ENCODE measurements at places on chromosomes 12 and 14.

GRCh38 chr14:80522411-80522810 is 311.1 kb upstream of the DIO2 start:
- no peak for DNase-seq

DNA sequence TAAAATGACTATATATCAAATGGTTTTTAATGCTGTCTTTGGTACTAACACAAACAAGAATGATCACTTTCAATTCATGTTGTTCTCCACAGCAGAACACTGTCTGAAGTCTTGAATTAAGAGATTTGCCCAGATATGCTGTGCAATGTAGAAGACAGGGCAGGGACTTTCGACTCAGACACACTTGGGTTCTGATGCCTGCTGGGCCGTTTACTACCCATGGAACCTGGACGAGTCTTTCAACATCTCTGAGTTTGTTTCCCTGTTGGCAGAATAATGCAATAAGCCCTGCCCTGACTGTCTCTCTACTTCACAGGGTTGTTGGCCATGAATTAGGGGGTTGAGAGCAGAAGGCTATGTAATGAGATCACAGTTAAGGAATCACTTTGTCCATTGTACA is 162.6 kb upstream of the TMPO start:
- DNase-seq, result no peak

DNA sequence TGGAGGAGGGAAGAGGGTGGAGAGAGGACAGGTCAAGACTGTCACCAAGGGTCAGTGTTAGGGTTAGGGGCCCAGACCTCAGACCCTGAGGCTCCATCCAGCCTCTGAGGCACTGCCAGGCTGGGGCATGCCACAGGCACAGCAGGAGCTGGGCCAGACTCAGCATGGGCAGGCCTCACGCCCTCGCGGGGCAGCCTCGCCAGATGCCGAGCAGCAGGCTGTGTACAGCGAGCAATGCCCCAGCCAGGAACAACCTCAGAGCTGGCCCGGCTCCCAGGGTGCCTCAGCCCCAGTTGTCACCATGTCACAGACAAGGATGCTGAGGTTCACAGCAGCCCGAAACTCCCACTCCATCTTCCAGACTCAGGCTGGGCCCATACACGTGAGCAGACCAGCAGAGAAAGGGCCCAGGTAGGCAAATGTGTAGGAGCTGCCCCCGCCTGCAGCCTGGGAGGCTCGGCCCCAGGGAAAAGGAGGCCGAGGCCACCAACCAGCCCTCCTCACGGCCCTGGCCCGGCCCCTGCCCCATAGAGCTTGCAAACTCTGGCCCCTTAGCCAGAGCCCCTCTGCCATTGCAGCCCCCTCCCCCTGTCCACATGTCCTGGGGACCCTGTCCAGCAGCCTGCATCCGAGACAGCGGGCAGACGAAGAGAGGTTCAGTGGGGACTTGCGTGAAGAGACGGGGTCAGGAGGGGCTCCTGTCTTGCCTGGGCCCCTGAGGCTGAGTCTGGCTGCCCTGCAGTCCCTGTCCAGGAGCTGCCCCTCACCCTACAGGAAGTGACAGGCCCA is 7.5 kb downstream of the C14orf180 start:
- DNase-seq, result no peak

DNA sequence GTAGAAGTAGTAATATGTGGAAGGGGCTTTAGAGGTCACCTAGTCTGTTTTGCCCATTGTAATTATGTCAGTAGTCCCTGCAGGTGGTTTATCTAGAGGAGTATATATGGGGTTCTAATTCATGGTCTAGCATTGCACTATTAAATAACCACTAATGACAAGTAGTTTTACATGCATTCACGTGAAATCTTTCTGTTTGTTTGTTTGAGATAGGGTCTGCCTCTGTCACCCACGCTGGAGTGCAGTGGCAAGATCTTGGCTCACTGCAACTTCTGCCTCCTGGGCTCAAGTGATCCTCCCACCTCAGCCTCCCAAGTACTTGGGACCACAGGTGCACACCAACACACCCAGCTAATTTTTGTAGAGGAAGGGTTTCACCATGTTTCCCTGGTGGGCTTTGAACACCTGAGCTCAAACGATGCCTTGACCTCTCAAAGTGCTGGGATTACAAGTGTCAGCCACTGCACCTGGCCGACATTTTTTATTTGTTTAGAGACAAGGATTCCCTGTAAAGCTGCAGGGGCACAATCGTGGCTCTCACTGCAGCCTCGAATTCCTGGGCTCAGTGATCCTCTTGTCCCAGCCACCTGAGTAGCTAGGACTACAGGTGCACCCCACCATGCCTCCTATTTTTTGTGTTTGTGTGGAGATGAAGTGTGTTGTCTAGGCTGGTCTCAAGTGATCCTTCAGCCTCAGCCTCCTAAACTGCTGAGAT is 12.0 kb upstream of the PSEN1 start:
- no peak for DNase-seq

- DNase-seq, result no peak
These were observed 26.3 kb downstream of the MIPOL1 start for GRCh38 chr14:37223947-37224474.

GRCh38 chr14:101763941-101764709 is 2.6 kb downstream of the PPP2R5C start:
- no peak for DNase-seq

- DNase-seq, result peak; percentile 45
These were observed 109.9 kb downstream of the NCOR2 start for GRCh38 chr12:124457287-124458219.

GRCh38 chr14:55711175-55711811 is 131.3 kb downstream of the KTN1 start:
- DNase-seq, result no peak

- no peak for DNase-seq
These were observed 3.5 kb downstream of the DEGS2 start for GRCh38 chr14:100155756-100156616.

GRCh38 chr12:31492599-31493196 is 98.2 kb downstream of the DENND5B start:
- DNase-seq, result no peak

- DNase-seq, result no peak
These were observed 29.5 kb upstream of the STAB2 start for GRCh38 chr12:103557628-103558010.

GRCh38 chr14:104676694-104677511 is 12.5 kb upstream of the INF2 start:
- DNase-seq, result no peak

GRCh38 chr12:124938587-124938986 is 24.1 kb upstream of the UBC start:
- no peak for DNase-seq

GRCh38 chr12:131493068-131493826 is 217.6 kb upstream of the SFSWAP start:
- DNase-seq, result no peak

GRCh38 chr14:68716698-68717097 is 76.2 kb downstream of the ZFP36L1 start:
- DNase-seq, result no peak

DNA sequence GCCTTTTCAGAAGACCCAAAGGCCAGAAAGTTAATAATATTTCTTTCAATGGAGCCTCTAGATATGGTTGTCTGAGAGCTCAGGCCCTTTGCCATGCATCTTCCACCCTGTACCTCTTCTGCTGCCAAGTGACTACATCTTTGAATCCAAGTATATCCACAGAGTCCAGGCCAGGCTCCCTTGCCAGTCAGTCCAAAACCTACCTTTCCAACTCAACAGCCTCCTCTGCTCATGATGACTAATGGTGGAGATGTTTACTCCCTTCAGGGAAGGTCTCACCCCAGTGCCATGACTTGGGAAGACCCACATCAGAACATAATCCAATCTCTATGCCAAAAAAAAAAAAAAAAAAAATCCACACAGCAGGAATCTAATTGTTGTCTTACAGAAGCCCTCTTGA is 20.4 kb downstream of the TTC9 start:
- no peak for DNase-seq

DNA sequence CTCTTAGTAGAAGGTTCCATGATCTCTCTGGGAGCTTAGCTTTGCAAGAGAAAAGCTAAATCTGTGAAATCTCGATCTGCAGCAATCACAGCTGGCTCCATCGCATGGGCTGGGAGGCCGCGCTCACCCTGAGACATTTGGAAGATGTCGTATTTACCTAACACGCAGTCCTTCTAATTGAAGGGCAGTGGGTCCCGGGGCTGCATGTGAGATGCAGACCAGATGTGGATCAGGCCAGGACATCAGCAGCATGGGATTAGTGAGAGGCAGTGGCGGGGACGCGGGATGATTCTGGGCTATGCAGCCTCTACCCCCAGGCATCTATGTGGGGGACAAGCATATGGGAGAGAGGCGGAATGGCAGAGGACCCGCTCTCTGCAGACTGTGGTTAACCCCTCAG is 312.4 kb upstream of the RTL1 start:
- no peak for DNase-seq

GRCh38 chr12:82029936-82030335 is 270.8 kb upstream of the PPFIA2 start:
- DNase-seq, result no peak

GRCh38 chr14:91113829-91114078 is at the start of gene DGLUCY:
Gene DGLUCY (plus strand): TSS chr14:91114073. CDS start chr14:91160295, 46,222 bp downstream.
- DNase-seq, result no peak

DNA sequence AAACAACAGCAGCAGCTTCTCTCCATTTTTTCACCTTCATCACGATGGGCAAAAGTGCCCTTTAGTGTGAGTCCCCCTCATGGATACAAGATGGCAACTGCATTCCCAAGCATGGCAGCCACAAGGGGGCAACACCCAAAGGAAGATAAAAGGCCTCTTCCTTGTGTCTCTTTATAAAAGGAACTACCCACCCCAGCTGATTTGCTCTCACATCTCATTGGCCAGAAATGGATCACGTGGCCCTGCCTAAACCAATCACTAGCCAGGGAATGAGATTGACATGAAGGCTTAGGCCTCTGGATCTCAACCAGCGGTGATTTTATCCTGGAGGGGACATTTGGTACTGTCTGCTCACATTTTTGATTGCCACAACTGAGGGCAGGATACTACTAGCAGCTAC is 21.9 kb upstream of the IFT81 start:
- DNase-seq, result peak; percentile 5

DNA sequence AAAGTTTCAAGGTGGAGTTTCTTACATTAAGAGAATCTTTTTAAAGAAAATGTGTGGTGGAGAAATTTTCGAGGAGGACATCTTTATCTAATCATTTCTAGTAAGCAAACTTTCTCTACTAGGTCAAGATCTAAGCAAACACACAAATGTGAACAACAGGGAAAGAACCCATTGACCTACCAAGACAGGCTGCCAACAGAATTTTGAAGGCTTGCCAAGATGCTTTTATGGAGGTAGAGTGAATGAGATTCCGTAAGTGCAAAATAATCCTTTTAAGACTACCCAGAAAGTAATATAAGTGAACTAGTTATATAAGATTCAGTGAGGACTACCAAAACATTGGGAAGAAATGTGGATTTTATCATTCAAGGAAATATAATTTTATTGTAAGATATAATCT is 357.1 kb upstream of the PDE3A start:
- no peak for DNase-seq

- DNase-seq, result no peak
These were observed 39.9 kb downstream of the NINJ2 start for GRCh38 chr12:623172-623864.

- no peak for DNase-seq
These were observed 52.2 kb downstream of the ST8SIA1 start for GRCh38 chr12:22282283-22282682.

GRCh38 chr12:53862831-53863230 is 75.8 kb upstream of the HOXC13 start:
- DNase-seq, result no peak

DNA sequence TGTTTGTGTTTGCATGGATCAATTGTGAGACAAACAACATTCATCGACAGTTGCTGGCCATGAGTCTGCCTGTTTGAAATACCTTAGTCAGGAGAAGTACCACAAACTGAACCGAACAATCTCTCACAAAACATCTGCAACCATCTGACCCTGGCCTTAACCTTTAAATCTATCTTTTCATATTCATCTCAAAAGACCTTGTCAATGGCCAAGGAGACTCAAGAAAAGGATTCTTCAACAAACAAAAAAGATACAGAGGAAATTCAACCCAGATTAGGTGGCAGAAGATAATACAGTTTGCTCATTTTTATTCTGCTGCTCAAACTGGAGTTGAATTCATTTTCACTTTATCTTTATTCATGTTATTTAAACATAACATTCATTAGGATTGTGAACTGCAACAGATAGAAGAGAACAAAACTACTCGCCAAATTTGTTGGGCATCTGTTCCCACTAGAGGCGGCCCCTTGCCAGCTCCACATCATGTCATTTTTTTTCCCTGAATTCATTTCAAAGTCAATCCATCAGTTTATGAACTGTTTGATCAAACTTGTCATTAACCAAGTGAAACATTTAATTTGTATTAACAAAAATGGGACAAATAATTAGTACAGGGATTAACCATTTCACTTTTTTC is 152.3 kb upstream of the OTX2 start:
- DNase-seq, result no peak

DNA sequence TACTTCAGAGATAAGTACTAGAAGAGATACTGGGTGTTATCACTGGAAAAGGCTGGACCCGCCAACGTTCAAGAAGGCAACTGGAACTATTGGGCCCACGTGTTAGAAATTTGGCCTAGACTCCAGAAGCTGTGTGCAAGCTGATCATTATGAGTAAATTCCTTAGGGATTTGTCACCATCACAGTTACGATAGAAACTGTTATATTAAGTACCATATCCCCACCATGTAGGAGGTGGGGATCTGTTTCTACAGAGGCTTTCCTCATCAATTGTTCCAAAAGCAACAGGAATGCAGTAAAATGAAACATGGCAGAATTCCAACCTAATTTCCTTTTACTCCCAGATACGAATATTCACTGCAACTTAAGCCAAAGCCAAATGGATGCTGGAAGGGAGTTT is 170.7 kb downstream of the NOVA1 start:
- no peak for DNase-seq

DNA sequence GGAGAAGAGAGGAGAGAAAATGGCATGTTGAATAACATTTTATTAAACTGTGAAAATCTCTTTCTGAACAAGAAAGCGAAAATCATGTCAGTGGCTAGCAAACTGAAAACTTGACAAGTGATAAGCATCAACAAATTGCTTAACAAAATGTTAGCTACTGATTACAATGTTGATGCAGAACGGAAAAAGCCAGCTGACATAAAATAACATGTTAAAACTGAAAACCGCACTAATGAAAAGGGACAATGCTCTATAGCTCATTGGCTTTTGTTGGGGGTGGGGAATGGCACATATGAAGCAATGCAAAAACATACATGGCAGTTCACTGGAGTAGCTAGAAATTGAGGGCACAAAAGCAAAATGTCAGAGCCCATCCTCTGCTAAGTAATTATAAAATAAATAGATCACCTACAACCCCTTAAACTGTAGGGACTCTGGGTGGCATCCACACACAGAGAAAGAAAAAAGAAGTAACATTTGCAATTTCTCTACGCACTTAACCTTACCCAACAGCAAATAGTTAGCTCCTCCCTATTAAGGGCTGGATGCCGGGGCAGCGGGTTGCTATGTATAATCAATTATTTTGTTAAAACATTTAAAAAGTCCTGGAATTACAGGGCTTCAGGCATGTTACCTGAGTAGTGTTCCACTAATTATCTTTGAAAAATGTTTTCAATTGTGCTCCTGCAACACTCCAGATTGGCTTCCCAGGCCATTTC is 129.2 kb upstream of the USP15 start:
- no peak for DNase-seq

- no peak for DNase-seq
These were observed 258.4 kb downstream of the CACNA1C start for GRCh38 chr12:2311020-2311778.

Measured in T-cell (primary cell).